ENCODE measurements at places on chromosomes 7 and 10.

- DNase-seq, result no peak
Observed at GRCh38 chr10:122503886-122504609, 42.7 kb downstream of the HTRA1 start.

GRCh38 chr10:101113890-101114403 lies 17.2 kb upstream of the TLX1 start:
- DNase-seq, result no peak

- DNase-seq, result no peak
Observed at GRCh38 chr10:71603754-71604153, 115.8 kb downstream of the C10orf105 start.

- DNase-seq, result no peak
Observed at GRCh38 chr7:30994206-30995100, 30.7 kb downstream of the GHRHR start.

- DNase-seq, result no peak
Observed at GRCh38 chr7:43771128-43771527, 12.6 kb downstream of the BLVRA start.

DNA sequence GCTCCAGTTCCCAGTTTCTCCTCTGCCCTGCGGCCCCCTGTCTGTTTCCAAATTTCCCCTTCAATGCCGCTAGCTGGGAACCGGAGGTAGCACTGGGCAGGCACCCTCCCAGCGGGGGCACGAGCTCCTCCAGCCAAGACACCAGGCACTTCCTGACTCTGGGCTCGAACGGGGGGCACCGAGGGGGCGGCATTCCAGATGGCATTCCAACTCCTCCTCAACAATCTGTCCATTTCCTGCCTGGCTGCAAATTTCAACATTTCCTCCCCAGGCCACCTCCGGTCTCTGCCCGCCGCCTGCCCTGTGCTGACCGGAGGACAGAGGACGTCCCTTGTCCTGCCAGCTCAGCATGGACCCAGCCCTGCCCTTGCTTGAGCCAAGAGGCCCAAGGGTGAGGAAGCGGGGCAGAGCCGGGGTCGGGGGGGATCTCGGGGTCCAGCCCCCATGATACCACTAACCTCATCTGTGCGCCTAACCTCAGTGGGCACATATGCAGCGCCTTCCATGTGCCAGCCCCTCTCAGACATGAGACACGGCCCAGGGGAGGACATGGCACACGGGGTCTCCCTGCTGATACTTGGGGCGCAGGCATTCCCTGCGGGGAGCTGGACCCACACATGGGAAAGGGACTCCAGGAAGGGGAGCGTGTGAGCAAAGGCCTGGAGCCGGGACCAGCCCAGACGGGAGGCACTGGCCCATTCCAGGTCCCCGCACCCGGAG lies 58.0 kb downstream of the PDGFA start:
- DNase-seq, result no peak

DNA sequence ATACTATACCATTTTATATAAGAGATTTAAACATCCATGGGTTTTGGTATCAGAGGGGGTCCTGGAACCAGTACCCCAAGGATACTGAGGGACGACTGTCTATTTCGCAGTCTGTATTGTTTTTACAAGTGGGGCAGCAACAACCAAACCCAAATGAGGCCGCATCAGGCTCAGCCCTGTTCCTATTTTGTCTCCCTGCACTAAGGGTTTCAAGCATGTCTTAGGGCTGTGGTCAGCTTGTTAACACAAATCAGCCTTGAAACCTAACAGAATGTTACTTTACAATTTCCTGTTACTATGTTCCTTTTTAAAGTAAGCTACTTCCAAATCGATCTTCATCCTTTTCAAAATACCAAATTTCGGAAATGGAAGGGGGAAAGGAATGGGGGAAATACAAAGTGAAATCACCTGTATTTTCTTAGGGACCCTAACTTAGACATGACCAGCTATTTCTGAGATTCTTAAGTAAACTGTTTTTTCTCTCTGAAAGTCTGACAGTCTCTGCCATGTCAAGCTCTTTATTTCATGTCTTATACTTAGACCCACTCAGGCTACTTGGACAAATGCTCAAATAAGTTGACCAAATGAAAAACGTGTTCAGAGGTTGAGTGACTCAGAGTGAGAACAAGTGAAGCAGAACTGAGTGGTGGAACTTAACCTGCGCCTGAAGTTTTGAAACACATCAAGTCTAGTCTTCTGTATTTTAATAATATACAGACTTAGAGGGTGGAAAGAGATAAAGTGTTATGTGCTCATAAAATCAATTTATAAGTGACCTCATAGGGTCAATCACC lies 75.8 kb downstream of the C1GALT1 start:
- DNase-seq, result no peak

DNA sequence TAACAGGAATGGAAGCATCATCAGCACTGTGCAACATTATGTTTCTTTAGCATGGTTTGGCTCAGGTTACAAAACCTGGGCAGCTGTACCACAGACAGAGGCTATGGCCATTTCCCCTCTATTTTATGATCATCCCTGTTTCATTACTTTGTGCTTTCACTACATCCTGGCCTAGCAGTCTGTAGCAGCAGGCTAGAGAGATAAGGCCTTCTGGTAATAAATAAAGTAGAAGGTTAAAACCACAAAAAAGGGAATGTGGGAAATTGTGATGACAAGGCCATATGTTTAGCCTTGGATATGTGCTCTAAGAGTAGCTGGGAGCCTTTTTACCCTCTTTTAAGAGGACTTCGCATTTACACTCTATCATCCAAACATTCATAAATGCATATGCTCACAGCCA lies 266.2 kb upstream of the PHF14 start:
- no peak for DNase-seq

DNA sequence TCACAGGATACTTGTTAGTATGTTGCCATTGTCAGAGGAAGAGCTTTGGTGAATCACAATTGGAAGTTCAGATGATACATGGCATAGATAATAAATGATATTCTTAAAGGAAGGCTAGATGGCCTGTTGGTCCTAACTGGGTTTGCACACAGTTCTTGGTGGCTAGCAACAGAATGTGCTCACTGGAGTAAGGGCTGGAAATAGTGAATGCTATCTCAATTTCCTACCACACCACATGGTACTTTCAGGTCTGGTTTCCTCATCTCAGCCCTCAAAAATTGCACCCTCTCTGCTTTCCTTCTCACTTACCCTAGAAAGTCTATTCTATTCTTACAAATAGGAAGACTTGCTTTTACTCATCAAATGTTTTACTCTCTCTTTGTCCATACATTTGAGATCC lies 622.5 kb downstream of the ANKRD7 start:
- DNase-seq, result no peak

GRCh38 chr7:54664235-54665228 lies 94.5 kb downstream of the SEC61G start:
- DNase-seq, result no peak

Measured in bone marrow (tissue), 2 donors.